ENCODE measurements at places on chromosomes 11 and 22.
A peak's percentile ranks its signal among the peaks of the same experiment; 100 is the strongest.

GRCh38 chr11:122780296-122780949, 57.9 kb upstream of the CRTAM start:
- DNase-seq = no peak

DNA sequence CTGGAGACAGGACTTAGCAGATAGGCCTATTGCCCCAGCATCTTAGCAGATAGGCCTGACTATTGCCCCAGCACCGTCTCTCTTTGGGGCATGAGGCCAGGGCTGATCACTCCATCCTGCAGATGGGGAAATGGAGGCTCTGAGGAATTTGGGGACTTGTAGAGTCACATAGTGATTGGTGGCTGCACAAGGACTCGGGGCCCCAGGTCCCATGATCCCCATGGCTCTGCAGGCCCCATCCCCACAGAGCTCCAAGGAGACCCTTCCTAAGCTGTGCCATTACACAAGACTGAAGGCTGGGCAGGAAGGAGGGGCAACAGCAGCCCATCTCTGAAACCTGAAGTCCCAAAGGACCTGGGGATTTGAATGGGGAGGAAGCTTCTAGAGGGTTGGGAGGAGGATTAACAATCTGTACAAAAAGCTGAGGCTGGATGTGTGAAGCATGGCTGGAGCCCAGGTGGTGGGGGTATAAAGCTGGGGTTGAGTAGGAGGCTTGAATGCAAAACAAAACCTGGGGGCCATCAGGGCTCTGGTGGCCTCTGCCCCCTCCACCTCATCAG, 1.6 kb downstream of the ARAP1 start:
- no peak for DNase-seq

- peak; percentile 37 for DNase-seq
Observed at GRCh38 chr11:8721609-8722500, 39.3 kb downstream of the RPL27A start.

GRCh38 chr11:30405385-30405784, 82.5 kb downstream of the ARL14EP start:
- no peak for DNase-seq

- DNase-seq = peak; percentile 79
Observed at GRCh38 chr11:40986320-40986719, 473.1 kb downstream of the LRRC4C start.

DNA sequence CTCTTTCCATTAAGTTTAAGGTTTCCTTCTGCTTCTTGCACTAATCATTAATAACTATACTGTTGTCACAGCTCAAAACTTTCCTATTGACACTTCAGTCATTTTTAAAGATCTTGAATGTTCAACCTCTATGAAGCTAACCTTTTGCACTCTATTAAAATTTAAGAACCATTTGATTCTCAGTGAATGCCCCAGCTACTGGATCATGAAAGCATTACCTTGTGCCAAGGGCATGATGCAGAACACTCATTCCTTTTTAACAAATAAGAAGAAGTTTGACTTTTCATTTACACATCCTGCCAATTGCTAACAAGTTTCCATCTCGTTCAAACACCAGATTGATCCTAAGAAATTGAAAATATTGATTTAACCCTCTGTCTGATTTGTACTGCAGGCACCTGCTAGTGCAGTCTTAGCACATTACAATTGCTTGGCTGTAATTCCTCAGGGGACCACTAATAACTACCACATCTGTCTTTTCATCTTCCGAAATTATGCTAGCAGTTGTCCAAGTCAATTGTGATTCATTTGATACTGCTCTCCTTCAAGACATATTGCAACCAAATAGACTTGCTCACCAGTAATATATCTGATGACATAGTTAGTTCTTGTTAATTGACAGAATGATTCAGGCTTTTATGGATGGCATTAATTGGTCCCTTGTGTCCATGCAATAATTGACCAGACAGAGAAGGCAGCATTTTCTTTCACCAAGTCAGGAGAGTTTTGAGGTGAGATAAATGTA, 158.4 kb downstream of the TEAD1 start:
- DNase-seq = no peak

GRCh38 chr11:65586676-65587075, 8.9 kb downstream of the KCNK7 start:
- no peak for DNase-seq

Measured in epithelial cell of esophagus (primary cell).